Right lobe of liver (tissue), 6 donors: ENCODE measurements at places on chromosomes 3 and 15. TPM values are rescaled to one million over a fixed set of nuclear protein-coding genes. Genes with fewer than 3 reads are reported as not detected.
A peak's percentile ranks its signal among the peaks of the same experiment; 100 is the strongest.

Gene PLA2G4D
- not detected for total RNA-seq

DNA sequence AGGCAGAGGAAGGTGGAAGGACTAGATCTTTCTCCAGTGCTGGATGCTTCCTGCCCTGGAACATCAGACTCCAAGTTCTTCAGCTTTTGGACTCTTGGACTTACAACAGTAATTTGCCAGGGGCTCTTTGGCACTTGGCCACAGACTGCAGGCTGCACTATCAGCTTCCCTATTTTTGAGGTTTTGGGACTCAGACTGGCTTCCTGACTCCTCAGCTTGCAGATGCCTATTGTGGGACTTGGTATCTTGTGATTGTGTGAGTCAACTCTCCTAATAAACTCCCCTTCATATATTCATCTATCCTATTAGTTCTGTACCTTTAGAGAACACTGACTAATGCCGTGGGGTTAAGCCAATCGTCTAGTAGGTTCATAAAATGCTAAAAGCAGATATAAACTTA lies 8.8 kb upstream of the B3GNT5 start:
- DNase-seq, result no peak
- H3K27me3 ChIP-seq, result no peaks in the 10 kb centered on the region
- H3K27ac ChIP-seq, result peak overlapping the region; percentile 35
- peaks cover 7% of the 10 kb centered on the region for H3K4me1 ChIP-seq
- no peak overlapping the region for H3K4me3 ChIP-seq

GRCh38 chr3:30253832-30254231 lies 352.6 kb upstream of the TGFBR2 start:
- H3K27ac ChIP-seq, result no peak overlapping the region
- H3K4me1 ChIP-seq, result no peaks in the 10 kb centered on the region
- no peaks in the 10 kb centered on the region for H3K27me3 ChIP-seq
- no peaks in the 10 kb centered on the region for H3K36me3 ChIP-seq

Gene CYP19A1
- not detected for total RNA-seq

Gene GHSR
- not detected for total RNA-seq

Gene ATP13A4
- 0.12 TPM for total RNA-seq

Gene UBA7
- 16.4 TPM for total RNA-seq

GRCh38 chr3:135755330-135756105 lies 210.0 kb upstream of the PPP2R3A start:
- no peaks in the 10 kb centered on the region for H3K36me3 ChIP-seq
- no peak overlapping the region for H3K27ac ChIP-seq
- H3K4me1 ChIP-seq, result no peaks in the 10 kb centered on the region
- H3K4me3 ChIP-seq, result no peak overlapping the region

DNA sequence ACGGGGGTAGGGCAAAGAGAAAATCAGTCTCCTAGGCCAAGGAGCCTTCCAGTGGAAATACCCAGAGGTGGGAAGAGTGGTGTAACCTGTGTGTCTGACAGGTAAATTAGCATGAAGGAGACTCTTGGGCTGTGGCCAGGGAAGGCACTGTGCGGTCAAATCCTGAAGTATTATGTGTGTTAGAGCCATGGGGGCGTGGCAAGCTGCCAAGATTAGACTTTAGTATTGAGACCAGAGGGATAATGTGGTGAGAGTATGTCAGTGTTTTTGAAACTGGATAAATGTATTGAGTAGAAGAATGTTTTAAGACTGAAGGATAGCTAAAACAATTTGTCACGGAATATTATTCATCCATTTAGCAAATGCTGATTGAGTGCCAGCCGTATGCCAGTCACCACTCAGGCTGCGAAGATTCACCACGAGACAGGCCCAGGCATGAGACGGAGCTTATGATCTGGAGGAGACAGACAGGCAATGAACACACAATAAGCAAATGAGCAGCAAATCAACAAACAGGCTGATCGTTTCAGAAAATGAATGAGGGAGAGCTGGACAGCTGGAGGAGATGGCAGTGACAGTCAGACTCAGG lies 445.9 kb downstream of the MCTP2 start:
- H3K27me3 ChIP-seq, result no peaks in the 10 kb centered on the region
- no peak overlapping the region for H3K4me3 ChIP-seq
- DNase-seq, result no peak
- no peaks in the 10 kb centered on the region for H3K4me1 ChIP-seq
- no peak overlapping the region for H3K27ac ChIP-seq

Gene KBTBD13
- total RNA-seq, result not detected

Gene GRAMD2A
- total RNA-seq, result not detected

DNA sequence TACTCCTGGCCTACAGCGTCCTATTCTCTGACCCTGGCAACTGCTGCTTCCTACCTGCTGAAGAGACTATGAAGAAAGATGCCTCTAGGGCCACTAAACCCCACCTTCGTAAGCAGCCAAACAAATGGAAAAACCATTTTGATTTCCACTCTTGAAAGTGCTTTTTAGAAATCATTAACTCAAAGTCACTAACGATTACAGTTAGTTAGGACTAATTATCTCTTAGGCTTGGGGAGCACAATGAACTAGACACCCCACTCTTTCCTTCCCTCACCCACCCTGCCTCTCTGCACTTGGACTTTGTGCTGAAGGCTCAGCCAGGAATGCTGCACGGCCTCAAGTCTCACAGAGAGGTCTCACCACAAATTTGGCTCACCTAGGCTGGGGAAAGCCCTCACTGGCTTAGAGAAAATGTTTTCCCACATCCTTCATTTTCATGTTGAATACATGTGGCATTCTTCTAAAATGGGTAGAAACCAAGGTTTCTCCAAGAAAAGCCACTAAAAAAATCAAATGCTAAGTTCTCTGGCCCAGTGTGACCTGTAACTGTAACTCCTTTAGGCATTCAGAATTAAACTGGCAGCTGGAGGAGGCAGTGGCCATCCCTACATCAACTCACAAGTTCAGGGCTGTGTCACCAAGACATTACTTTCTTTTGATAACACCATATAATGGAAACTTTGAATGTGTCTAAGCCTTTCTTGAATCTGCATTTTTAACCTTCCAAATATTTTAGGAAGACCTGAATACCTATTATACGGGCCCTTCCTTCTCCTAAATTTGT lies 47.1 kb downstream of the NPTN start:
- no peak overlapping the region for H3K27ac ChIP-seq
- no peaks in the 10 kb centered on the region for H3K4me1 ChIP-seq
- no peak for DNase-seq
- no peak overlapping the region for H3K4me3 ChIP-seq
- no peaks in the 10 kb centered on the region for H3K27me3 ChIP-seq

DNA sequence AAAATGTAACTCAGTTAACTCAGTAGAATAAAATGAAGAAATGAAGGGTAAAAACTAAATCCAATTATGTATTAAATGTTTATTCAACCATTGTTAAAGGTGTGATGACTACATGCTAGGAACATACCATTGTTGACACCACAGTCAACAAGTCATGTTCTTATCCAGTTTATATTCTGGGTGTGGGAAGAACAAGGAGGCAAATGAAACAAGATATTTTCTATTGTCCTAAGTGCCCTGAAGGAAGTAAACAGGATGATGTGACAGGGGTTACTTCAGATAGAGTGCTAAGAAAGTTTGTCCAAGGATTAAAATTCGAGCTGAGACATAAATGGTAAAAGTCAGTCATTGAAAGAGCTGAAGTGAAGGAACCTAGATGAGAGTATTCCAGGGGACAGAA lies 13.1 kb downstream of the AP3S2 start:
- no peak for DNase-seq
- no peak overlapping the region for H3K4me3 ChIP-seq
- no peaks in the 10 kb centered on the region for H3K27me3 ChIP-seq

Gene ZNF860
- 0.06 TPM for total RNA-seq

DNA sequence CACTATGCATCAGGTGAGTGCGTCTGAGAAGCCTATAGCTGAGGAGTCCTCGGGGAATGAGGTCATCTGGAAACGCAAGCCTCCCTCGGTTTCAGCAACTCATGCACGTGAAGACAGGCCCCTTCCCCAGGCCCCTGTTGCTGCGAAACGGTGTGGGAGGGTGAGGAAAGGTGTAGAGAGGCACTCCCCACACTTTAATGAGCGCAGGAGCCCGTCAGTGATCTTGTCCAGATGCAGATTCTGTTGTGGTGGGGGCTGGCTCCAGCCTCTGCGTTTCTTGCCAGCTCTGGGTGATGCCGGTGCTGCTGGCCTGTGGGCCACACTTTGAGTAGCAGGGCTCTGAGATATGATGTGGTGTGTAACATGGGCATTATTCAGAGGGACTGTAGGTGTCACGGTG lies 38.6 kb upstream of the LACTB start:
- no peak for DNase-seq
- no peak overlapping the region for H3K4me3 ChIP-seq
- H3K27me3 ChIP-seq, result no peaks in the 10 kb centered on the region
- H3K27ac ChIP-seq, result no peak overlapping the region
- H3K4me1 ChIP-seq, result peaks cover 14% of the 10 kb centered on the region

DNA sequence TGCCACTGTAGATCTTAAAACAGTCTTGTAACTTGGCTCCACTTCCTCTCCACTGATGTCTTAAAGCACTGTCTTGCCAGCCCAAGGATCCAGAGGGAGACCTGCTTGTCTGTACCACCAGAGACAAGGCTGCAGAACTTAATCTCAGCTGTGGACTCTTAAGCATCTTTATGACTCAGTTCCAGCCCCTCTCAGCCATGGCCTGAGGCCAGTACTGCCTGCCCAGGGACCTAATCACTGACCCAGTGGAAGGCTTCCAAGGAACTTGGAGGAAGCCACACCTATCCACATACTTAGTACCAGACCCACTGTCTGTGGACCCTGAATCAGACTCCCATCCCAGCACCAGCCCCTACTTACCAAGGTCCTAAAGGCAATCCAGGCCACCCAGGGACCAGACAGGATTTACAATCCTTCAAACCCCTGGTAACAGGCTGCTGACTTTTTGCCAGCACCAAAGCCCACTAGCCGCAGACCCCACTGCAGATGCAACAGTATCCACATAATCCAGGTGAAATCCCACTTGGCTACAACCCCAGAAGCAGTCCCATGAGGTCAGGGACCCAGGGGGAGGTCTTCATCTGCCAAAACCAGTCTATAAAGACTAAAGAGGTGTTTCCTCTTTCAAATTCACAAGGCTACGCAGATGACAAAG lies 41.9 kb upstream of the PRR20G start:
- no peak for DNase-seq
- no peaks in the 10 kb centered on the region for H3K36me3 ChIP-seq
- H3K27me3 ChIP-seq, result no peaks in the 10 kb centered on the region
- no peak overlapping the region for H3K4me3 ChIP-seq
- no peaks in the 10 kb centered on the region for H3K4me1 ChIP-seq

DNA sequence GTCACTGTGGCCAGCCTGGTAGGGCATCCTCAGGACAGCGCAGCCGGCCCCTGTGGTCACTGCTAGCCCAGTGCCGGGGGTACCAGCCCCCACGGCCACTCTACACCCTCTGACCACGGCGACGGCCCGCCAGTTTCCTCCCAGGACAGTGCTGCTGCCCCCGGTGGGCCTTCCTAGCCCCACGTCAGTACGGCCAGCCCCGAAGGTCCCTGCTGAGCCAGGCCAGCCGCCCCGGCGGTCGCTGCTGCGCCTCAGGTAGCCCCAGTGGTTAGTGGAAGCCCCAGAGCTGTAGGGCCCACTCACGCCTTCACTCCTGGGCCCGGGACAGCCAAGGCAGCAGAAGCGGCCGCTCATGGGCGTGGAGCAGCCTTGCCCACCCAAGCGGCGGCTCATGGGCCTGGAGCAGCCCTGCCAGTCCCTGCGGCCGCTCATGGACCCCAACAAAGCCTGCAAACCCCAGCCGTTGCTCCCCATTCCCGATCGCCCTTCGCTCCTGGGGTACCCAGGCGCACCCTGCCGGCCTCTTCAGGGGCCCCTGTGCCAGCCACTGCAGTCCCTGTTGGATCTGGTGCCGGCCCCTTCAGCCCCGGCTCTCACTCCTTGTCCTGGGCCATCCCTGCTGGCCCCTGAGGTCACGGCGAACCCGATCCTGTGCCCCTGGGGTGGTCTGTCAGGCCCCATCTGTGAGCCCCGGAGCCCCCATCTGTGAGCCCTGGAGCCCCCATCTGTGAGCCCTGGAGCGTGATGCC lies 9.5 kb upstream of the ROPN1B start:
- no peak overlapping the region for H3K27ac ChIP-seq
- H3K4me3 ChIP-seq, result no peak overlapping the region
- no peaks in the 10 kb centered on the region for H3K4me1 ChIP-seq
- H3K36me3 ChIP-seq, result no peaks in the 10 kb centered on the region

GRCh38 chr3:37718632-37719031 lies 143.0 kb upstream of the CTDSPL start:
- no peak overlapping the region for H3K4me3 ChIP-seq
- no peaks in the 10 kb centered on the region for H3K36me3 ChIP-seq
- no peak overlapping the region for H3K27ac ChIP-seq
- no peaks in the 10 kb centered on the region for H3K4me1 ChIP-seq

DNA sequence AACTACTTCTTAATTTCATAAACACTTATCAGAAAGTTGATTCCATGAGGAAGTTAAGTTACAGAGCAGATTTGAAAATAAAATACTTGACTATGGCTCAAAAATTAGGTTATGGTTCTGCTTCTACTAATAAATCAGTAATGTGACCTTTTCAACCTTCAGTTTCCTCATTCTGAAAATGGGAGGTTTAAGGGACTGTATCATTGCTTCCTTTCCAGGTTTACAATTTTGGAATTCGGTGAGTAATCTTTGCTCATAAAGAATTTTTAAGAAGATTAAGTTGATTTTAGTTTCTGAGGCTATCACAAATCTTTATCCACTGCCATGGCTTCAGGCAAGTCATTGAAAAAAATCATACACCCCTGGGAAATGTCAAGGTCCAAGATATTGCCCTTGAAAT lies 1061.2 kb downstream of the DIPK2A start:
- H3K4me1 ChIP-seq, result no peaks in the 10 kb centered on the region
- no peak overlapping the region for H3K4me3 ChIP-seq
- no peak for DNase-seq
- no peak overlapping the region for H3K27ac ChIP-seq

Gene LXN
- 2.0 TPM for total RNA-seq

GRCh38 chr3:105593315-105593714 lies 226.6 kb downstream of the ALCAM start:
- no peak overlapping the region for H3K4me3 ChIP-seq
- H3K27me3 ChIP-seq, result no peaks in the 10 kb centered on the region
- H3K4me1 ChIP-seq, result no peaks in the 10 kb centered on the region

Gene RAB7A
- total RNA-seq, result 98.8 TPM

DNA sequence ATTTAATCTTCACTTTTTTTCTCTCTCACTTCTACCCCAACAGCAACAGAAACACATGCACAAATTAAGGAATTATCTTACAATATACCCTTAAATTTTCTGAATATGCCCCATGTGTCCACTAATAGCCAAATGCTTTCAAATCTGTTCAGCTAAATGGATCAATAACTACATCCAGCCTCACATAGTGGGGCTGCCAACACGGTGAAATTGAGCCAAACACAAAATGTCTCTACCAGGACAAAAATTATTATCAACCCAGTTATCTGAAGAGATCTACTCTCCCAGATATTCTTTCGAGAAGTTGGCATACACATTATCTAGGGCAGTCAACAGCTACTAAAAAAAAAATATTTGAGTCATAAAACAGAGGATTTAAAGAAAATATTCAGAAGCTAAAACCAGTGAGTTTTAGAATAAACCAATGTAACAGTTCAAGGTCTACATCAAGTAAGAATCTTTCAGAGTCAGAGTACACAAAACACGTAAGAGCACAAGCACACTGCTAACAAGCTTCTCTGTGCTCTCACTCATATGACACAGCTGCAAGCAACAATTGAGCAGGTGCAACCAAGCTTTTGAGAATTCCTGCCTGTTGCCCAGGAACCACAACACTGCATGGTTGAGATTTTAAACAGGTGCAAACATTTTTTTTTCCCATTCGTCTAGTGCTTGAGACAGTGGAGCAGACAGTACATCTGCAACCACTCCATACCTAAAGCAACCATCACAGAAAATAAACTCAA lies 247.7 kb downstream of the ZBTB20 start:
- H3K27ac ChIP-seq, result peak overlapping the region; percentile 52
- peak; percentile 78 for DNase-seq
- H3K27me3 ChIP-seq, result no peaks in the 10 kb centered on the region

- H3K4me3 ChIP-seq, result no peak overlapping the region
- H3K27ac ChIP-seq, result no peak overlapping the region
- H3K36me3 ChIP-seq, result no peaks in the 10 kb centered on the region
- H3K27me3 ChIP-seq, result no peaks in the 10 kb centered on the region
- no peaks in the 10 kb centered on the region for H3K4me1 ChIP-seq
Observed at GRCh38 chr15:67776600-67776999, 48.7 kb upstream of the SKOR1 start.
